OCI-LY7 (cell line): ENCODE measurements at places on chromosomes 12 and 14.

DNA sequence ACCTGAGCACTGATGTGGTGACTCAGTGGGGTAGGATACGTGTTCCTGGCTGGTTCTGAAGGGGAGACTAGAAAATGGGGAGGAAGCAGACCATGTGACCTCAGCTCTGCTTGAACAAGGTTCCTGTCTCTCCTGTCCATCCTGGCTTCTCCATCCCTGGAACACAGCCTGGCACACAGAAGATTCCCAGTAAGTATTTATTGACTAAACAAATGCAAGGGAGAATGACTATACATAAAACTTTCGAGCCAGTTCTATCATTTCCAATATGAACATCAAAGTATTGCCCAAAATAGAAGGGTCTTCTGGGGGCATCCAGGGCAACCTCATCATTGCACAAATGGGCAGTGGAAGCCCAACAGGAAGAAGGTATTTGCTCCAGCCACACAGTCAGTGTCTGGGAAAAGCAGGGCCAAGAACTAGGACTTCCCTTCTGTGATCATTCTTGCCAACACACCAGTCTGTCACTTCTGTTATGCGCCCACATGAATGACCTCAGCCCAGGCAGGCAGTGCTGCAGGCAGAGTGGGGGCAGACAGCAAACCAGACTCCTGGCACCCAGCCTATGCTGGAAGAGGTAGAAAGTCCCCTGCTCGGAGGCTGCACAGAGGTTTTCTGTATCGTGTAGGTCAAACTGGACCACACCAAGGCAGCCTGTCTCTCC lies 5.6 kb upstream of the SERPINA9 start:
- no peak for DNase-seq

- no peak for DNase-seq
Measured at GRCh38 chr12:101552277-101552676, 42.5 kb upstream of the MYBPC1 start.

DNA sequence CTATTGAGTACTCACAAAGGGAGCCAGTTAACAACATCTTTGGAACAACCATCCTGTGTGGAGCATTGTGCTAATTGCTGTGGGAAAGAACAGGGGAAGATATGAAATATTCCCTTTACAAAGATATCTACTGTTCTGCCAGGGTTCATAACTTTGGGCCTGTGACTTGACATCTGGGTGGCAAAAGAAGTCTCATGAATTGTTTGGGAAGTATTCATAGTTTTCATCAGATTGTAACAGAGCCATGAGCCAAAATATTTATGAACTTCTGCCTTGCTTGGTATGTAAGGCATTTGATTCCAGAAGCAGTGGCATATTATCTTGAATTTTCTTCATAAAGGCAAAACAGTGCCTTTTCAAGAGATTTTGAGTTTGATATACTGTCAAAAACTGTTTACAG lies 816.2 kb downstream of the DIO2 start:
- DNase-seq: no peak

- no peak for DNase-seq
Measured at GRCh38 chr12:122458105-122459035, 35.9 kb upstream of the CLIP1 start.

- DNase-seq: no peak
Measured at GRCh38 chr12:13144266-13144828, 40.9 kb upstream of the GSG1 start.

DNA sequence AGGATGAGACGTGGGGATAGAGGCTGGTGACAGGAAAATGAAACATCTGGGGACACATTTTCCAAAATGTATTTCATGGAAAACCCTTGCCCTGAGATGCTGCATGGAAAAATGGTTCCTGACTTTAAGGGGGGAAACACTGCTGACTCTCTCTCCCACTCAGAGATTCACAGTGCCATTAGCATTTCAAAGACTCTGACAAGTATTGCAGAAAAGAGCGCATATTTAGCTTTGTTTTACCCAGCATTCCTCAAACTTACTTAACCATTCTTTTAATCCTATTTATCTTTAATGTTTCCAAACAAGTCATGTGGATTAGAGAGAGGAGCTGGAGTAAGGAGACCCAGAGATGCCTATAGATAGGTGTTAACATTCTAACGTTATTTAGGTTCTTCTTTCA lies 141.8 kb upstream of the DYRK2 start:
- DNase-seq: no peak

DNA sequence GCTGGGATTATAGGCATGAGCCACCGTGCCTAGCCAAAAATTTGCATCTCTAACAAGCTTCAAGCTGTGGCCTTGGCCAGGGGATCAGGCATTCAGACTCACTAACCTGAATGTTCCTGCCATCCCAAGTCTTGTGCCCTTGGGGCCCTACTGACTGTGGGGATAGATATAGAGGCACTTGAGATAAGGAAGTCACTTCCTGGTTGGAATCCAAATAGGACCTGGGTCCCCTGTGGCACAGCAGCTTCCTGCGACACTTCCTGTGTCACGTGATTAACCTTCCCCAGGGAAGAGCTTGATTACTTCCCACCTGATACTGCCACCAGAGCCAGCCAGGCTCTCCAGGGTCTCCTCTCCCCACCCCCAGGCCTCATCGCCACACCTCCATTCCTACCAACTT lies 128.2 kb downstream of the BCL11B start:
- no peak for DNase-seq

DNA sequence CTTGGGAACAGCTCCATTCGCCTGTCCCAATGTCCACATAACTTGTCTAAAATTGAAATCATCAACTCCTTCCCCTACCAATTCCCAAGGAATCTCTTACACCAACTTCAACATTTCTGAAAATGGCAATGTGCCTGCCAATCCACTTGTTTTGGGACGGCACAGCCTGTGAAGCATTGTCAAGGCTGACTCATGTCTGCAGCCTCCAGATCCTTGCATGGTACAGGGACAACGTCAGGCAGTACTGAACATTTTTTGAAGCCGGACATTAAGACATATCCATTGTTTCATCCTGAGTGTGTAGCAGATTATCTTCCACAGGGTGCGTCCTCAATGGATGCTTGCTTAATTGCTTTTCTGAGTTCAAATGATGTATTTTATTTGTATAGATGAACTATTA lies 794.1 kb downstream of the BCL11B start:
- no peak for DNase-seq

DNA sequence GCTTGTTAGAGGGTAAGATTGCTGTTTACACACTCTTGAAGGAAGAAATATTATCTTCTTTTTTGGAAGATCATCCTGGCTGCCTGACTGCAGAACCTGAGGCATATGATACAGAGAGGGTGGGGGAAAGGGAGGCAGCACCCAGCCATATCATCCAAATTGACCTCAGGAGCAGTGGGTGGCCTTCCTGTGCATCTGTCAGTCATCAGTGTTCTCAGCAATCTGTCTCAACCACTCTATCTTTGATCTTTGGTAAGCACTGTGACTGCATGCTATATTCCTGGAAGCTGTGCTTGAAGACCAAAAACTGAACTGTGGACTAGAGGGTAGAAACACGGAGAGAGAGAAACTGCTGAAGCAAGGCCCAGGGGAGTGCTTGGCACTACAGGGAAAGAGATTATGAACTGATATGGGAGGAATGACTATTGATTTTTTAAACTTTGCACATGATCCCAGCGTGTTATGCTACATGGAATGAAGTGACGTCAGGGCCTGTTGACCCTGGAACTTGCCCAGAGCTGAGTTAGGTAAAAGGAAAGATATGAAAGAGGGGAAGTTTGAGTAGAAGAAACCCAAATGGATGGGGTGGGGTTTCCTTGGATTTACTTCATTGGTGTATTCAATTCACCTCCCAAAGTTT lies 171.5 kb downstream of the ASCL1 start:
- DNase-seq: no peak

DNA sequence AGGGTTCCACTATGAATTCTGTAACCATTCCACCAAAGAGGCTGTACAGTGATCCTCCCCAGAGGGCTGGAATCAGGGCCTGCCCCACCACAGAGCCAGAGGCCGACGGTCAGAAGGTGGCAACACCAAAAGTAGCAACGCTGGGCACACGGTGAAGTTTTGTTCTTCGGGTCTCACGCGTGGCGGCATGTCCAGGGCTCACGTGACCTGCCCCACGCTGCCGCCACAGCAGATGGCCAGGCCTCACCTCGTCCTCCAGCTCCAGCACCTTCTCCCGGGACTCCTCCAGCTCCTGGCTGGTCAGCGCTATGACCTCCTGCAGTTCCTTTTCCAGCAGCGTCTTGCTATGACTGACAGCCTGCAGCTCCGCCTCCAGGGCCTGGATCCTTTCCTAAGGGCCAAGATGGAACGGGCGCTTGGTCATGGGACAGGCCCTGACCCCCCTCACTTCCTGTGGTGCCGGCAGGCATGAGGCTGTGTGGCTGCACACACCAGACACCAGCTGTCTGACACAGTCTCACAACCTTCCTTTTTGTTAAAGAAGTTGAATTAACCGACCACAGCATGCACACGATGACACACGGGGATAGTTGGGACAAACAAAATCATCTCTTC lies 22.4 kb upstream of the ANKLE2 start:
- no peak for DNase-seq
